ENCODE measurements at places on chromosomes 12 and 14. TPM values are rescaled to one million over a fixed set of nuclear protein-coding genes. Genes with fewer than 3 reads are reported as not detected.
A peak's percentile ranks its signal among the peaks of the same experiment; 100 is the strongest.

KRT72 gene
- total RNA-seq, result not detected

SERPINA9 gene
- not detected for total RNA-seq

DNA sequence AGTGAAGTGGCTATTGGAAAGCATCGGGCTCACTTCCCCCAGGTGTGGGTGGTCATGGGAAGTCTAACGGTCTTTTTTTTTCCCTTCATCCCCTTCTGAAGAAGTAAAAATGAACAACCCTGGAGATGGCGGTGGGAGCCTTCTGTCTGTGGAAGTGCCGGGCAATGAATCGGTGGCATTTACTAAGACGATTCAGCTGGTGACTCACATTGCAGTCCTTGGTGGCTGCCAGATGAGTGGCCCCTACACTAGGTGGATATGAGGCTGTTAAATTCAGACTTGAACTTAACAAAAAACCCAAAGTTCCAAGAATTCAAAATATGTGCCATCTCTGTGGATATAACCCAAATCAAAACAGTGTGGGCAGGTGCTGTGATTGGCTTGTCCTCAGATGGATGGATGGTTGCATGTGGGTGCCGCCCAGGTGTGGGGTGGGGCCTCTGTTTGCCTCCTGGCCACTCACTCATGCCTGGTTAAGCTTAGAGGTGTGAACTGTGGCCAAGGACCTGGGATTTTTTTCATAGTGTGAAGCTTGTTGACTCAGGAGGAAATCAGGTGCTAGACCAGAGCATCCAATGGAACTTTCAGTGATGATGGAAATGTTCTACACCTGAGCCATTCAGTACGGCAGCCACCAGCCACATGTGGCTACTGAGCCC, 176.7 kb upstream of the NOS1 start:
- no peak overlapping the region for H3K27ac ChIP-seq
- no peak overlapping the region for H3K4me3 ChIP-seq
- no peaks in the 10 kb centered on the region for H3K36me3 ChIP-seq
- H3K4me1 ChIP-seq, result no peaks in the 10 kb centered on the region
- DNase-seq, result no peak

DNA sequence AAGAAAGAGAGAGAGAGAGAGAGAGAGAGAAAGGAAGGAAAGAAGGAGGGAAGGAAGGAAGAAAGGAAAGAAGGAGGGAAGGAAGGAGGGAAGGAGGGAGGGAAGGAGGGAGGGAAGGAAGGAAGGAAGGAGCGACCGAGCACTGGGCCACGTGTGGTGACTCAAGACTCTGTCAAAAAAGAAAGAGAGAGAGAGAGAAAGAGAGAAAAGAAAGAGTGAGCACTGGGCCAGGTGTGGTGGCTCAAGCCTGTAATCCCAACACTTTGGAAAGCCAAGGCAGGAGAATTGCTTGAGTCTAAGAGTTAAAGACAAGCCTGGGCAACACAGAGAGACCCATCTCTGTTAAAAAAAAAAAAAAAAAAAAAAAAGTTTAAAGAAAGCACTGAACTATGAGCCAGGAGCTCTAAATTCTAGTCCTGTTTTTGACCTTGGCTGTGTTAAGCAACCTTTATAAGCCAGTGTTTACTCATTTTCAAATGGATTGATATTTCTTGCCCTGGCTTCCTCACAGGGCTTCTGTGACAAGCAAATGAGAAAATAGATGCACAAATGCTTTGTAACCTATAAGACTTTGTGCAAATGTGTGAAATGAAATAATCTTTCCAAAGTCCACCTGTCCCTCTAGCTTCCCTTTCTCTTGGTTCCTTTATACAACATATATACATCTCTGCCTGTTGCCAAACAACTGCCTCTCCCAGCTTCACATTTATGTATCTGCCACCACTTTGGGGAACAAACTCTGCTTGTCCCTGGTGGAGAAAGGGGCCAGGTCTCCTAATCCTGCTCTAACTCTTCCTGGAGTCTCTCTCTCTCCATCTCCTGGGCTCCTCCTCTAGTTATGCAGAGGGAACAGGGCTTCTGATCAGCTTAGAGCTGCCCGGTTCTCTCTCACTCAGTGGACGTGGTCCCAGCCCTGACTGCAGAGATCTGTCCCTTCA, 16.1 kb upstream of the PLEKHG6 start:
- no peaks in the 10 kb centered on the region for H3K36me3 ChIP-seq
- H3K4me3 ChIP-seq, result no peak overlapping the region
- no peaks in the 10 kb centered on the region for H3K27me3 ChIP-seq
- no peak overlapping the region for H3K27ac ChIP-seq

DNA sequence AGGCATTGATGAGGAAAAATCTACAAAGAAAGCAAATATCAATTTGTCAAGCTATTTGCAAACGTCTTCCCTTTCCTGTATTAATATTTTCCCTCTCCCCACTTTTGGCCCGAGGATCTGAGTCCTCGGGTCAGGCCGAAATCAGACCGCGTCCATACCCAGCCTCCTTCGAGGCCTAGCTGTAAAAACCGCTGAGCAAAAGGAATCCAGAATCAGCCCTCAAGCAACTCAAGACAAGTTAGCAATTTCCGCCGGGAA, 353 bp upstream of the MAPK1IP1L start:
- H3K27ac ChIP-seq, result peak overlapping the region; percentile 86
- H3K36me3 ChIP-seq, result peaks cover 16% of the 10 kb centered on the region
- no peaks in the 10 kb centered on the region for H3K27me3 ChIP-seq
- peak overlapping the region; percentile 94 for H3K4me3 ChIP-seq
- no peak for DNase-seq

SERPINA12 gene
- total RNA-seq, result not detected

DNA sequence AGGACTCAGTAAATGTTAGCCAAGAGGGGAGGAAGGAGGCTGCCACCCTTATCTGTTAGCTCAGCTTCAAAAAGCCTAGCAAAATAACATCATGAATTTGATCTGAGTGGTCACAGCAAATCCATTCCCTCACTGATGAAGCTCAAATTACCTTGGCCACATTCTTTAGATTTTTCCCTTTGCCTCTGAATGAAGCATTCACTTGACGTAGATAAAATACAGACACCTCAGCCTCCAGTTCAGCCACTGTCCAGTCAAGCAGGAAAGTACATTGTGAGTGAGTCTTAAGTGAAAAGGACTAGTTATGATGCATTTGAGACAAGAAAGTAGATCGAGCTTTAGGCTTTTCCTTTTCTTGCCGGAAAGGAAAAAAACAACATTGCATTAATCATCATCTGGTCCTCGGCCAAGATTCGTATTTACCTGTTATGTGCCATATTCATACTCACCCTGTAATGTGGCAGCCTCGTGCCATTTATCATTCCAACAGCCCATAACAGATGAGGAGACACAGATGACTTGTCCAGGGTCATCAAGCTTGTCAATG, 146.5 kb downstream of the ETV6 start:
- no peak overlapping the region for H3K4me3 ChIP-seq
- peaks cover 25% of the 10 kb centered on the region for H3K4me1 ChIP-seq
- no peaks in the 10 kb centered on the region for H3K27me3 ChIP-seq
- H3K36me3 ChIP-seq, result no peaks in the 10 kb centered on the region

DNA sequence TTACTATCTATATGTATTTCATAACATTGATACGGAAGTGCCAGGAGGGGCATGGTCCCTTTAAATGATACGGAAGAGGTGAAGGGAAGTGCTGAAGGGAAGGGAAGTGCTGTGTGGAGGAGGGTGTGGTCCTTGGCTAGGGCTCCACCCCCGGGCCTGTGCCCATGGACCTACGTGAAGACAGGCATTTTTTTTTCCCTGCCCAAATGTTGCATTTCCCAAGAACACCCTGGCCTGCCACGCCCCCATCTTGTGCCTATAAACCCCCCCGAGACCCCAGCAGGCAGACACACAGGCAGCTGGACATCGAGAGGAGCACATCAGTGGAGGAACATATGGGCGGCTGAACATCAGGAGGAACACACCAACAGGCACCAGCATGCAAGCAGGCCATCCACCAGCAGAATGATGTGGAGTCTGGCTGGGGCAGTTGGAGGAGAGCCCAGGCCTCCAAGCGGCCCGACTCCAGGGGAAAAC, 134.1 kb downstream of the SLC41A2 start:
- H3K4me1 ChIP-seq, result no peaks in the 10 kb centered on the region
- H3K27me3 ChIP-seq, result no peaks in the 10 kb centered on the region
- no peak overlapping the region for H3K27ac ChIP-seq
- no peaks in the 10 kb centered on the region for H3K36me3 ChIP-seq
- no peak for DNase-seq
- H3K4me3 ChIP-seq, result no peak overlapping the region

FAM222A gene
- total RNA-seq, result 10.6 TPM

- H3K36me3 ChIP-seq, result no peaks in the 10 kb centered on the region
- H3K27ac ChIP-seq, result no peak overlapping the region
- no peaks in the 10 kb centered on the region for H3K27me3 ChIP-seq
- no peak for DNase-seq
These were observed 116.2 kb downstream of the TRHDE start for GRCh38 chr12:72388322-72388721.

- H3K4me3 ChIP-seq, result no peak overlapping the region
- H3K27ac ChIP-seq, result no peak overlapping the region
- DNase-seq, result no peak
- no peaks in the 10 kb centered on the region for H3K4me1 ChIP-seq
- no peaks in the 10 kb centered on the region for H3K36me3 ChIP-seq
These were observed 6.4 kb downstream of the NFKBIA start for GRCh38 chr14:35398071-35398584.

KLRB1 gene
- total RNA-seq, result not detected

GNB3 gene
- total RNA-seq, result 7.6 TPM

DNA sequence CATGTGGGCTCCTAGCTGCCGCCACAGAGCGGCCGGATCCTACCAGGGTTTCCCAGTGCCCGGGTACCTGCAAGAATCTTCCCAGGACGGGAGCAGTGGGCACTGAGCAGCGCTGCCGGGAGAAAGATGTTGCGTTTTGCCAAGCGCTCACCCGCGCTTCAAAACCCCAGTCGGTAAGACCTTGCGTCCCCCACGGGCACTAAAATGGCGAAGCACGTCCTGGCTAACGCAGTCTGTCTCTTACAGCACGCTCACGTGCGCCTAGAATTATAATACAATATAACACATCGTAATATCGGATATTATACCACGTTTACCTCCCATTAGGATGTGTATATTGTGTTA, 35.1 kb upstream of the TBX5 start:
- DNase-seq, result peak; percentile 39
- no peaks in the 10 kb centered on the region for H3K4me1 ChIP-seq
- H3K4me3 ChIP-seq, result no peak overlapping the region
- H3K27me3 ChIP-seq, result peaks cover 100% of the 10 kb centered on the region

KRT6C gene
- not detected for total RNA-seq

DNA sequence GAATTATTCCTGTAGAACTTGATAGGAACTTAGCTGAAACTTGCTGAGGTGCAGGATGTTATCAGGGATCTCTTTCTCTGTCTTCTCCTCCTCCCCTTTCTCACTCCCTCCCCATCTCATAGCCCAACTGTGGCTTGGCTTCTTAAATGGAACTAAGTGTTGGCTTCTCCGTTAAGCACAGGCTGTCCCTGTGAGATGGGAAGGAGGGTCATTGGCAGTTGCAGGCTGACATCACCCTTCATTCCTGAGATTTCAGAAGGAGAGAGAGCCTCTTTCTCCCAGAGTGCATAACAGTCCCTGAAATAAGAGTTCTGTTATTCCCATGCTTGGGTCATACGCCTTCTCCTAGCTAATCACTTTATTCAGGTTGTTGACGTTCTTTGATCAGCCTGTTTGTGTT, 162.0 kb downstream of the UNC79 start:
- no peaks in the 10 kb centered on the region for H3K36me3 ChIP-seq
- no peak overlapping the region for H3K27ac ChIP-seq
- no peak for DNase-seq
- H3K4me1 ChIP-seq, result no peaks in the 10 kb centered on the region

RASSF9 gene
- 0.06 TPM for total RNA-seq

GPRC5A gene
- total RNA-seq, result not detected

- no peak overlapping the region for H3K27ac ChIP-seq
- peak overlapping the region; percentile 76 for H3K4me3 ChIP-seq
- H3K4me1 ChIP-seq, result peaks cover 18% of the 10 kb centered on the region
These were observed 870 bp downstream of the BMAL2 start for GRCh38 chr12:27333403-27334009.

USP15 gene
- 36.0 TPM for total RNA-seq

DNA sequence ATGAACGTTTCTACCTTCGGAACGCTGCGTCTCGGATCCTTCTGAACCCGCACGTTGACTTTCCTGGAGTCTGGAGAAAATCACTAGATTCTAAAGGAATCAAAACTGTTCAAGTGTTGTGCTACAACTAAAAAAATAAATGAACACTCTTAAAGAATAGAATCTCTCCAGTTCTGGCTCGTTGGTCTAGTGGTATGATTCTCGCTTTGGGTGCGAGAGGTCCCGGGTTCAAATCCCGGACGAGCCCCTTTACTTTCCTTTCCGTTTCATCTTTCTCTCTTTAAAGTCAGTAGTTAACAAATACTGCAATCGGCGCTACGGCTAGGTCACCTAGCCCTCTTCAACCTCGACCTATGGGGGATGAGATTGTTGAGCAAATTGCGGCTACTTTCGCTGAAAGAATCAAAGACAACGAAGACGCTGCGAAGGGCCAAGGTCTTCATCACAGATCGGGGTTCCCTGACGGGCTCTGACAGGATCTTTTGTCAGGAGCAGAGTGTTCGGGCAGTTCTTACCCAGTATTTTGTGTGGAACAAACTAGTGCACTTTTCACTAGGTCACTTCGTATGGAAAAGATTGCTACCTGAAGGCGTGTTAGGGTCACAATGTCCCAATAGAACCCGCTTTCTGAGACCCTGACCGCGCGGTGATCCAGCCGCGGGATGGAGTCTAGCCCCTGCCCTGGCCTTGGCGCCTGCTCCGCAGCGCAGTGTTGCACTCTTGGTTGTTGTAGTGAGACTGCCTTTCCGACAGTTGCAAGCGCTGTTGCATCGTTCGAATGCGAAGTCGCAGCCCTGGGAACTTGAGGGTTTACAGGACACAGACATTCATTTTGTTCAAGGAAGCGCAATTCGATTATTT, 8.4 kb downstream of the OR6S1 start:
- no peak overlapping the region for H3K27ac ChIP-seq
- H3K27me3 ChIP-seq, result peaks cover 97% of the 10 kb centered on the region
- peak; percentile 87 for DNase-seq
- H3K36me3 ChIP-seq, result no peaks in the 10 kb centered on the region
- no peaks in the 10 kb centered on the region for H3K4me1 ChIP-seq

LRRK2 gene
- 0.03 TPM for total RNA-seq

DNA sequence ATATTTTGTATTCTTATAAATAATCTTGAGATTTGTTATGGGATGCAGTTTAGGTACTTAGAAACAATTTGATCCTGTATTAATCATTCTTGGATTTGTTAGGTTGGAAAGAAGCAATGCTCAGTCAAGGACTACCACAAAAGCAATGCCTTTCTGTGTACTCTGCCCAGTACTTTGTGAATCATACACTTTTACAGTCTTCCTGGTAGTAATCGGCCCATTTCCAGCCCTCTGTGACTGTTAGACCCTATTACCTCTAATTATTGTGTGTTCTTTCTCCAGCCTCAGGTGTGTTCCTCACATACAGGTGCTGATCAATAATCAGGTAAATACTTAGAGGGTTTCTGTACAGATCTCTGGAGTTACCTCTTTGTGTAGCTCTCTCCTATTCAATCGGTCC, 609.0 kb downstream of the KCNH5 start:
- no peak overlapping the region for H3K4me3 ChIP-seq
- no peak overlapping the region for H3K27ac ChIP-seq
- H3K36me3 ChIP-seq, result peaks cover 13% of the 10 kb centered on the region
- DNase-seq, result no peak
- no peaks in the 10 kb centered on the region for H3K27me3 ChIP-seq

Data from neural progenitor cell (in vitro differentiated cells).